ENCODE measurements at places on chromosomes 7 and 10.
A peak's percentile ranks its signal among the peaks of the same experiment; 100 is the strongest.

DNA sequence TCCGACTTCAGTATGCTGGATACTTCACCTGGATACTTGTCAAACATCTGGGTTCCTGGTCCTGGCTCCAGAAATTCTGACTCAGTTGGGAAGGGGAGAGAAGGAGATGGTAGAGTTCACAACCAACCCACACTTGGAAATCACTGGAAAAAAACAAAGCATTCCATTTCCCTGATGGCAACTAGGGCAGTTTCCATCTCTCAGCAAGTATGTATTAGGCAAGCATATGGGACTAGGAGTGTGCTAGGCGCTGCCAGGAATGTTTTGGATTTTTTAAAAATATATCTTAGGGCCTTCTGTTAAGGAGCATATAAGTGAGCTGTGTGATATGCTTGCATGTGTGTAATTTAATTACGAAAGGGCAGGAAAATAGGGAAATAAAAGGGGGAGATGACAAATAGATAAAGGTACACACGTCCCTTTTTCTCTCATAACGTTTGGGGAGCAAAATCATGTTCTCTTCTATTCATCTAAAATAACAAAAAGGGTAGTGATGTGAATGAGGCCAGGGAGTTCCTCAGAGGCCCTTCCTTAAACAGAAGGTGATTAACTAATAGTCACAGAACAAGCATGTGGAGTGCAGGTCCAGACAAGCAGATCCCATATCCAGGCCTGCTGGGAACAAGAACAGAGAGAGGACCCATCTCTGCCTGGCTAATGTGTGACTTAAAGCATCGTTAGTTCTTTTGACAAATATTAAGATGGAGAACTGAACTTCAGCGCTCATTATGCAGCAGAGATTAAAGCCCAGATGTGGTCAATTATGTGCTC, 64.5 kb upstream of the NFE2L3 start:
- DNase-seq: no peak

DNA sequence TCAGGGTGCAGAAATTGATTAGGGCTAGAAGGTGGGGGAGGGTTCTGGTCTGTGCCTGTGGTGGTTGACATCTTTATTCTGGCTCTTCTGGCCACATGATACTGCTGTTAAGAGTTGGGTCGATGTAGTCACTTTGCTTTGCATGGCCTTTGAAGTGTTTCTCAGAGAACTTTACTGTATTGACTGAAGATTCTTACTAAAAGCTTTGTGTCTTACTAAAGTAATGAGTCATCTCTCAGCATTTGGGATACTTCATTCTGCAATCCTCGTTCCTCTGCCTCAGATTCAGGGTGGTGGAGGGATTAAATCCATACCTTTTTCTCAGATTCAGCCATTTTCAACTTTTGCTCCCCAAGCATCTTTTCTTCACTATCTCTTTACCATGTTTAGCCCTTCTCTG, 38.6 kb downstream of the STEAP4 start:
- DNase-seq: no peak

GRCh38 chr7:155813546-155814315, 1.5 kb upstream of the SHH start:
- no peak for DNase-seq

DNA sequence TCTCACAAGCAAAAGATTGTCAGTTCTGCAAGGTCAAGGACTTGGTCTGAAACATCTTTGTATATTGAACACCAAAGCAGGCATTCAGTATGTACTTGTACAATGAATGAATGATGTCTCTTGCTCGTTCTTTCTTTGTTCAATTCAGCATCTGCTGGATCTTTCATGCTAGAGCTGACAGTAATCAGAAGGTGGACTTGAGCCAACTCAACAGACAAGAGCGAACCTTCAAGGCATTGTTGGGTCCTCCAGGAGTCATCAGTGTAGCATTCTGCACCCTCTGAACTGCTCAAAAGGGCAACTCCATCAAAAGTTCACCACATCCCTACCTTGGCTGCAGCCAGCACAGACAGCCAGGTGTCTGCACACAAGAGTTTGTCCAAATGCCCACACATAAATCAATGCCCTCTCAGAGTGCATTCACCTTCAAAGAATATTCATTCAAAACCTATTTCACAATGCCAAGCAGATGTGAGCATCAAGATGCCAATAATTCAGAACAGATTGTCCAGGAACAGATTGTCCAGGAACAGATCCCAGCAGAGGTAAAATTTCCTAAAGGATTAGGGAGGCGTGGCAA, 386.7 kb downstream of the CALN1 start:
- DNase-seq: no peak

- DNase-seq: no peak
These were observed 34.1 kb upstream of the ARHGAP22 start for GRCh38 chr10:48638739-48639527.

DNA sequence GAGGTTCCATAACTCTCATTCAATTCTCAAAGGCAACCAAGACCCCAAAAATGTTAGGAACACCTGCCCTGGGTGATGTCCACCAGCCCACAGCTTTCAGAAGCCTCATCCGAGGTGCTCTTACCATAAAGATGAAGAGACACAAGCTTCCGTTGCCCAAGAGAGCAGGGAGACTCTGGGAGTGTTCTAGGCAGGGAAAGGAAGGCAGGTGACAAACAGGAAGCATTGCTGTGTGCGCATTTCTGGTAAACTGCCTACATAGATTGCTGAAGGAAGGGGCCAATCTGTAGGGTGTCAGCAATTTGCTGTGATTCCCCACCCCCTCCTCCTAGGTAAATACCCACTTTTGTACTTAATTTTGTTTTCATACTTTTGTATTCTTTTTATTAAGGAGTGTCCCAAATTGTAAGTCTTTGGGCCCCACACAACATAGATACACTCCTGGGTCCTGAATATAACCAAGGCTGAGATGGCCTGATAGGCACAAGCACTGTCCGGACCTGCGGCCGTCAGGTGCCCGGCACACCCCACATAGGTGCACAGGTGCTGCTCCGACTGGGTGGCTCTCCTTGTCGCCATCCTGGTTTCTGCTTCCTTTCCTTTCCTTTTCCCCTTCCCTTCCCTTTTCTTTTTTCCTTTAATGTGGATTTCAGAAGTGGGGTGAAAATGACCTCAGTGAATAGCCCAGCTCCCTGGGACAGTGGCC, 51.4 kb upstream of the SMNDC1 start:
- DNase-seq: no peak

DNA sequence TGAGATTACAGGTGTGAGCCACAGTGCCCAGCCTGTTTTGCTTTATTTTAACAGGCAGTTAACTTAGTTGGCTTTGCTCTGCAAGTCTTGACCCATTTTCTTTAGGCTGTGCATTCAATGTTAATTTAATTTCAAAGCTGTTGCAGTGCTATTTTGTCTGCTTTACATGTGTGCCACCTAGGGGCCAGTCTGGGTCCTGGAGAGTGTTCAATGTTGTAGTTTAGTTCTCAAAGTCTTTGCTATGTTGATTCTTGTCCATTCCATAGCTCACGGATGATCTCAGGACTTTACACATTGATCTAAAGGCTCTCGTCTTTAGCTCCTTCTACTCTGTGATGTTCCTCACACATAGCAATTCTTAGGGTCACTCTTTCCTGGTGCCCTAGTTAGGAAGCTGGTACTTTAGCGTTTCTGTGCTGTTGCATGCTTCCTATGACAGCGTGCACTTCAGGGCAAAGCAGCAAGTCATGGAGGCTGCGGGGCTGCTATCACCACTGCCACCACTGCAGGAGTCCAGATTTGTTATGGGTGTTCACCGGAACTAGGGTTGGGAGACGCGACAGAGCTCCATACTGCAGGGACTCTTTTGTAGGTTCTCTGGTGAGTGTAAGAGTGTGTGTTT, 16.4 kb upstream of the ABCA13 start:
- DNase-seq: peak; percentile 21

DNA sequence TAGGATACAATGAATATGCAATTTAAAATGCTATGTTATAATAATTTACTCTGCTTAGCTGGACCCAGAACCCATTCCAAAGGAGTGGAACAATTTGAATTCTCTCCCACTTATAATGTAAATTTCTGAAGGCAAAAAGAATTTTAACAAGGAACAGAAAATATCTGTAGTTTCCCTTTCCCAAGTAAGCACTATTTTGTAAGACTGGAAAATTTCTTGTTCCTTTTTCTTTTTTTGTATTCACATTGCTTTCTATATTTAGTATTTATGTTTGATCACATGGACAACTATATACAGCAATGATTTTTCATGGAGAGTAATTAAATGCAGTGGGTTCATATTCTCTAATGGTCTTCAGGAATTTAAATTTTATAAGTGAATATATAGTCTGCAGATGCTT, 127.4 kb downstream of the GPR85 start:
- DNase-seq: no peak

DNA sequence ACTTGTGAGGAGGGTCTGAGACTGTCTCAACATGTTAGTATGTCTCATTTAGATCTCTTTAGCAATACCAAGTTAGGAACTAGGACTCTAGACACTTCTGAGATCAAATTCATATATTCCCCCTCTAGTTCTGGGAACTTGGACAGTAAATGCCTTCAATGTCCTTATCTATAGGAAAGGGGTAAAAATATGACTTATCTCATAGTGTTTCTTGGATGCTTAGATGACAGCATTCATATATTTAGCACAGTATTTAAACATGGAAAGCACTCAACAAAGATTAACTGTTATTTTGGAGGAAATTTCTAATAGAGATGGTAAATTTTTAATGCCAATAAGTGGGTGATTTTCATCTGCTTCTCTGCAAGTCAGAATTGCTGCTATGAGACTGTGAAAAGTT, 154.6 kb downstream of the CTNNA3 start:
- DNase-seq: no peak

- DNase-seq: no peak
These were observed 395.5 kb upstream of the POM121L12 start for GRCh38 chr7:52639981-52640380.

DNA sequence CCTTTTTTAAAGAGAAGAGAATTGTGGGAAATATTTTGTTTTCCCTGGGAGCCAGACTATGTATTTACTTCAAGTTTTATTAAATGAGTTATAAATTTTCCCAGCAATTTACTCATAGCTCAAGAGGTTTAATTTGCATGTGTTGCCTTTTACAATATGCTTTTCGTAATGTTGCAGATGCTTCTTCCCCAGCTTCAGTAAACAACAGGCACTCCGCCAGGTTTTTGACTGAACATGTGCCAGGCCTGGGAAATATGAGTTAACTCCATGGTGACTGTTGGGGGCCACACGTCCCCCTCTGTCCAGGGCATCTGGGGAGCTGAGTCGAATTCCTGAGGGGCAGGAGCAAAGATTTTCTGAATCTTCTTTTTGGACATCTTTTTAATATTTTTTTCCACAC, 545.7 kb downstream of the LRMDA start:
- DNase-seq: no peak

DNA sequence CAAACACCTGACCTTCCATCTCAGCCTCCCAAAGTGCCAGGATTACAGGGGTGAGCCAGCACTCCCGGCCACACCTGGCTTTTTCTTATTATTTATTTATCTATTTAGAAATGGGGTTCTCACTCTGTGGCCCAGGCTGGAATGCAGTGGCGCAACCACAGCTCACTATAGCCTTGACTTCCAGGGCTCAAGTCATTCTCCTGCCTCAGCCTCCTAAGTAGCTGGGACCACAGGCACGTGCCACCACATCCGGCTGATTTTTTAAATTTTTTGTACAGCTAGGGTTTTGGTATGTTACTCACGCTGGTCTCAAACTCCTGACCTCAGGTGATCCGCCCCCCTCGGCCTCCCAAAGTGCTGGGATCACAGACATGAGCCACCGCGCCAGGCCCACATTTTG, 56.9 kb upstream of the MYL10 start:
- DNase-seq: no peak

GRCh38 chr10:77082601-77083252, 554.9 kb downstream of the KCNMA1 start:
- no peak for DNase-seq

DNA sequence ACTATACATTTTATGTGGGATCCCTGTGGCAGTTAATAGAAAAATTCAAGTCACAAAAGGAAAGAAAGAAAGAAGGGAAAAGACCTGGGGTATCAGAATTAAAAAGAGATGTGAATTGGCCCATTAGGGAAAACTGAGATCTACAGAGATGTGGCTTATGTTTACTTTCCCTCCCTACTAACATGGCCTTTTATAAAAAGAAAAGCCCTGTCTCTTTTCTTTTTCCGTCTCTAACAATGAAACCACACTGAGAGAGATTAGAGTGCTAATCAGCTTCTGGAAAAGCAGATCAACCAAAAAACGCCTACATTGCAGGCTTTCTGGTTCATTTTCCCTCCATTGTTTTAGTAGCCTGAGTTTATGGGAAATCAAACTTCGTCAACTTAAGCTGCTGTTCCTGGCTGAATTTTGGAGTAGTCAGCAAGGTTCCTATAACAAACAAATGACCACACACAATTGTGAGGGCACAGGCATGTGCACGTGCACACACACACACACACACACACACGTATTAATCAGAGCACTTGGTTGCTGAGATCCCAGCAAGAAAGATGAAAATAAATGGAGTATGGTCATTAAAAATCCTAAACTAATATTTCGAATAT, 235.1 kb downstream of the SORCS1 start:
- no peak for DNase-seq

DNA sequence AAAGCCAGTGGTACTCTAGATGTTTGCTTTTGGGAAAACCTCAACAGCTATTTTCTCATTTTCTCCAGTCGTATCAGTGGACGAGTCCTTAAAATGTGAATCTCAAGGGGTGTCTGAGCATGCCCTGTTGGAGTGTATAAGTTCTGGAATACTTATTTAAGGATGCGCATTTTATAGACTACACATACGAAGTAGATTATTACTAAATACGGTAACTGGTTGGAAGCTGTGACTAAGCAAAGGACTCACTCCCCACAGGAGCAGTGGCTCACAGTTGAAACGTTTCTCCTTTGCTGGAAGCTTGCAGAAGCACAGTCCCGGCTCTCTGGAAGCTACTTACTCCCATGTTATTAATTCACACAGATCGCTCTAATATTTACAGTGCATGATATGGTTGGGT, 90.8 kb upstream of the DNAJB6 start:
- no peak for DNase-seq

- DNase-seq: no peak
These were observed 78.1 kb downstream of the USP6NL start for GRCh38 chr10:11533328-11533781.

GRCh38 chr7:34841326-34841725, 183.3 kb downstream of the NPSR1 start:
- DNase-seq: no peak

DNA sequence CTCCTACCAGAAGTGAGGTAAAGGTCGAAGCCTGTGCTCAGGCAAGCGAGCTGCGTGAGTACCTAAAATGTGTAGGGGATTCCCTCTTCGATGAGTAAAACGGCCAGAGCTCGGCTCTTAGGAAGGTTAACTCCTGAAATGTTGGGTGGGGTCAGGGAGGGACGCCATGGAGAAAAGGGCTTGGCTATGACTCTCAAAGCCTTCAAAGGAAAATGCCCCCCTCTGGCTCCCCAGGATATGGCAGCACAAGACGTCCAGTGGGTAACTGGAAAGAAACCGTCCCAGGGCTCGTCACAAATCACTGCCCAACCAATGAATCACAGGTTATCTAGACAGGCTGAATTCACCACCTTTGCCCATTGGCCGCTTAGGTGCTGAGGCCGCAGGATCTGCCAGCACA, 58.0 kb downstream of the CALML3 start:
- DNase-seq: no peak

DNA sequence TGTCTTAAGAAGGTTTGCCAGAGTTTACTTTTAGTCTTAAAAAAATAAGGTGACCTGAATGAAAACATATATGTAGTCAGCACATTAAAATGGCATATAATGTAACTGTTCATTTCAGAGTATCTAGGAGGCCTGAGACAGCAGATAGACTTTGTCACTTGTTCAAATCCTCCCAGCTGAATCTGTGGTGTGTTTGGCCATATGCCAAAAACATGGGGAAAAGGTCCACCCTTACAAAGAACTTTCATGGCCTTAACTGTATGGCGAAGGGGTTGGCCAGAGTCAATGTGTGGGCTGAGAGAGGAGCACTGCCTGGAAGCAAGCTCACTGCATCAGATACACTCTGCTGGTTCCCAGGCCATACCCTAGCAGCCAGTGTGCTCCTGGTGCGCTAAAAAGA, 113.7 kb downstream of the ALOX5 start:
- no peak for DNase-seq

Measured in mucosa of gallbladder (tissue), 1 donor.